HCT116 (cell line): ENCODE measurements at places on chromosomes 13 and 19. TPM values are rescaled to one million over a fixed set of nuclear protein-coding genes. Genes with fewer than 3 reads are reported as not detected.

Gene ZNF540
- total RNA-seq, result not detected

Gene SYNGR4
- total RNA-seq, result 0.49 TPM

Gene C19orf18
- not detected for total RNA-seq

DNA sequence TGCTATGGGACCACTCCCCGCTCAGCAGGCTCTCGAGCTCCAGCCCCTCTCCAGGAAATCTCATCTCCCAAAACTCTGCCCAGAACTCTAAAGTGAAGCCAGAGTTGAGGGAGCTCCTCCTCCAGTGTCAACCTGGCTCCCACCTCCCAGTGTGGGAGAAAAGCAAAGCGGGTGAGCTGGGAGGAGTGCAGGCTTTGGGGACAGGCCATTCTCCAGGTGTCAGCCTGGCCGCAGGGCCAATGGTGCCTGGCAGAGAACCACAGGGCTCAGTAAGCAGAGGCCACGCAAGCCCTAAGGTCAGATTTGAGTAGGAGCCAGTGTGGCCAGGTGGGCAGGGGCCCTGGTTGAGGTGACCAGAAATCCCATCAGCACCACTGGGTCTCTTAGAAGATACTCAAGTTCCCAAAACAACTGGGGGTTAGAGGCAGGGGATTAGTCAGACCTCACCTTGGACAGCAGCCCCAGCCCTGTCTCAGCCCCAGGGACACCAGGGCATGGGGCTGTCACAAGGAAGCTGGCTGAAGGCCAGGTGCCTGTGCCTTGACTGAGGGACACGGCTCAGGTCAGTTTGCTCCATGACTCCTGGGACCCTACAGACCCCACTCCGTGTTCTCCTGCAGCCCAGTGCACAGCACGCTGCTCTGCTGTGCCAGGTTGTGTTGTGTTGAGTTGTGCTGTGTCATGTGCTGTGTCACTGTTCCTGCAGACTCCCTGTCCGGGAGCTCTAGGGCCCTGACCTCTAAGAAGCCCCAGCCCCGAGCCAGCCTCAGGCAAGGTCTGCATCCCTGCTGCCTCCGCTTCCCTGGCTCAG, 2.8 kb upstream of the ZNF181 start:
- peaks cover 8% of the 10 kb centered on the region; the same call in 1 of the 2 replicates for H3K27me3 ChIP-seq
- DNase-seq, result no peak
- H3K27ac ChIP-seq, result no peak overlapping the region
- no peak overlapping the region for H3K4me3 ChIP-seq
- peaks cover 17% of the 10 kb centered on the region; the same call in 1 of the 2 replicates for H3K4me1 ChIP-seq

DNA sequence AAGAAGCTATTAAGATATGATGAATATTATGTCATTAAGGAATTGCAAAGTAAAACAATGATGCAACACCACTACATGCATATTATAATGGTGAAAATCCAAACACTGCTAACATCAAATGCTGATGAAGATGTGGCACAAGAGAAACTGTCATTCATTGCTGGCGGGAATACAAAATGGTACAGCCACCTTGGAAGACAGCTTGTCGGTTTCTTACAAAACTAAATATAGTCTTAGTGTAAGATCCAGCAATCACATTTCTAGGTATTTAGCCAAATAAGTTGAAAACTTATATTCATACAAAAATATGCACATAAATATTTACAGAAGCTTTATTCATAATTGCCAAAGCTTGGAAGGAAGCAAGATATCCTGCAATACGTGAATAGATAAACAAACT, 114.9 kb upstream of the EDNRB start:
- no peaks in the 10 kb centered on the region for H3K36me3 ChIP-seq
- H3K27ac ChIP-seq, result no peak overlapping the region
- no peak for DNase-seq
- no peak overlapping the region for H3K4me3 ChIP-seq
- no peaks in the 10 kb centered on the region for H3K4me1 ChIP-seq

DNA sequence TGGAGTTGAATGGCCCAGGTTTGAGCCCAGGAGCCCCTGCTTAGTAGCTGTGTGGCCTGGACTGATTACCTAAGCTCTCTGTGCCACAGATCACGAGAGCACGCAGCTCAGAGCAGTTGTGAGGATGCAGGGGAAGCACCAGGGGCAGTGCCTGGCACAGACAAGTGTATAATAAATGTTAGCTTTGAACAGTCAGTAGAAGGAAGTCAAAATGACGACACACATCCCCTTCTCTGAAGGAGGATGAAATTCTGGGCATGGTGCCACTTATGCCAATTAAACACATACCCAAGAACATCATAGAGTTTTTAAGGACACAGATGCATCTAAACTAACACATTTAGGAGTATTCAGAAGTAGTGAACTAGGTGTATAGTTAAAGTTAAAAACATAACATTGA, 24.9 kb upstream of the SIGLEC11 start:
- no peak overlapping the region for H3K27ac ChIP-seq
- no peaks in the 10 kb centered on the region for H3K4me1 ChIP-seq
- peaks cover 5% of the 10 kb centered on the region; the same call in 1 of the 2 replicates for H3K36me3 ChIP-seq
- H3K4me3 ChIP-seq, result no peak overlapping the region
- H3K27me3 ChIP-seq, result no peaks in the 10 kb centered on the region
- no peak for DNase-seq
